Muscle of arm (tissue), 14 donors: ENCODE measurements at places on chromosomes 5 and 9. TPM values are rescaled to one million over a fixed set of nuclear protein-coding genes. Genes with fewer than 3 reads are reported as not detected.

DNA sequence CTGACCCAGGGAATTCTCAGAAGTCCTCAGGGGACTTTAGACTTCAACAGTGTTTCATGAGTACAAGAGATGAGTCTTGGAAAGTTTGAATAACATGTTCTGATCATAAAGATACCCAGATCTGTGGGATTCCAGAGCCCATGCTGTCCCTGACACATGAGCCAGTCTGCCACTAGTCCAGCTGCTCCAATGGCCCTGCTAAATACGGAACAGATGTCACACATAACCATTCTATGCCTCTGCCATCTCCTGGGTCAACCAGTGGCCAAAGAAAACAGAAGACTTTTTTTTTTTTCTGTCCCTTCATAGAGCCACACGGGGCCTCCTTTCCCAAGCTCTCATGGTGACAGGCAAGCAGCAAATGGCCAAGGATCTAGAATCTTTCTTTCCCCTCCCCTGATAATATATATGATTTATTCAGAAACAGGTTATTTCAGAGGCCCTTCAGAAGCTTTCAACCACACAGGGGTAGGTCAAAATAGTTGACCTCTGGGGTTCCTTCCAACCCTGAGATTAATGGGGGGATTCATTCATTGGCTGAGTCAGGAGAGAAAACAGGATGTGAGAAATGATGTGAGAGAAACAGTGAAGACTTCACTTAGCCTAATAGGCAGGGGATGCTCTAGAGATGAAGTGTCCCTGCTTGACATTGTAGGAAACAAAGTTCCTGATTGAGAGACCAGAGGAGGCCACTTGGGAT is 367.7 kb downstream of the CDK5RAP2 start:
- no peak for DNase-seq

DNA sequence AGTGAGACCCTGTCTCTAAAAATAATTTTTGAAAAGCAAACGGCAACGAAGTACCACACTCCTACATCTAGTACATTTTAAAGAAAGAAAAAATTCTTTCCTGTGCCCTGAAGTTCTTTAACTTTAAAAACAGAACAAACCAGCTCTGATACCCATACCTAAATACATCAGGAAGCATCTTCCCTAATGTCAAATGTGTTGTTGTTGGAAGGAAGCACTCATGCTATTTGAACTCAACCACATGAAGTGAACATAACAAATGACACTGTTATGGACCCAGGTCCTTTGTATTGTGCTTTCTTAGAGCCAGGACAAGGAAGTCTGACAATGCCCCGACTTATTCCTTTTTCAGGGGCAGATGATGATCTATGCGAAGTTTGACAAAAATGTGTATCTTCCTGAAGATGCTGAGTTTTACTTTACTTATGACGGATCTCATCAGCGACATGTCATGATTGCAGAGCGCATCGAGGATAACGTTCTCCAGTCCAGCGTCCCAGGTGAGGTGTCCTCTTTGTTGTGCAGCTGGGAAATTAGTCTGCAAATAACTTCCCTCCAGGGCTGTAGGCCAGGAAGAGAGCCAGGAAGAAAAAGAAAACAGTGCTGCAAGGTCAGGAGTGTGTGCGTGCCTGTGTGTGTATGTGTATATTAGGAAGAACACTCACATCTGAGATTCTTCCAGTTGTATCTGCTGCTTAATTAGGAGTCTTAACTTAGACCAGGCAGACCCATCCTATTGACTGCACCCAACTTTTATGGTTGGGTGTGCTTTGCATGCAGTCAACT is 123.7 kb downstream of the ARHGEF28 start:
- no peak for DNase-seq

DNA sequence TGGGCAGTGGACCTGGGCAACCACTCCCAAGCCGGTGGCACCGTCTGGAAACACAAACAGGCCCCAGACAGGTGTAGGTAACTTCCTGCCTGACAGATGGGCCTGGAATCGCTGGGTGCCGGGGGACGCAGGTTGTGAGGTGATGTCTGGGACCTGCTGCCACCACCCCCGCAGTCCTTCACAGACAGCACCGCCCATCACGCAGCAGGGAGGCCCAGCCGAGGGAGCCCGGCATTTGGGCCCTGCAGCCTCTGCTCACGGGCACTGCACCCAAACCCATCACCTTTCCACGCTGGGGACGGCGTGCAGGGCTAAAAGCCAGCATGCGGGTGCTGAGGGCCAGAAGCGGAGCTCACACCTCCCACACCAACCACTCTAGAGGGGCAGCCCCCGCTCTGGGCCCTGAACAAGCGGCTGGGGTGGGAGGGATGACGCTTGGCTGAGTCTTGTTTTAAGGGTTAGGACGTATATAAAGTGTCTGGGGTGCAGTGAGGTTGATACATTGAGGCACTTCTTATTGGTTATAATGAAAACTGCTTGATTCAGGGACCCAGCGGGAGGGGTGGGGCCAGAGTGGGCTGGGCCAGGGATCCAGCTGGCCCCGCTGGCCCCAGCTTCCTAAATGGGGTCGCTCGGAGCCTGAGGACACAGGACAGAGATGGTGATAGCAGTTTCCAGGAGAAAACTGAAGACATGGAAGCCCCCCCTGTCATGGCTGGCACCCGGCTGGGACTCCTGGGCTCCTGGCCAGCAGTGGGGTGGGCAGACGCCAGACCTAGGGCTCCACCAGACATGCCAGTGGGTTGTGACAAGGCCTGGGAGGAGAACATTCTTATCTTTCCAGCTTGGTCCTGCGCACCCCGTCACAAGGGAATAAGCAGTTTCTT is 11.3 kb downstream of the MYMK start:
- no peak for DNase-seq

DNA sequence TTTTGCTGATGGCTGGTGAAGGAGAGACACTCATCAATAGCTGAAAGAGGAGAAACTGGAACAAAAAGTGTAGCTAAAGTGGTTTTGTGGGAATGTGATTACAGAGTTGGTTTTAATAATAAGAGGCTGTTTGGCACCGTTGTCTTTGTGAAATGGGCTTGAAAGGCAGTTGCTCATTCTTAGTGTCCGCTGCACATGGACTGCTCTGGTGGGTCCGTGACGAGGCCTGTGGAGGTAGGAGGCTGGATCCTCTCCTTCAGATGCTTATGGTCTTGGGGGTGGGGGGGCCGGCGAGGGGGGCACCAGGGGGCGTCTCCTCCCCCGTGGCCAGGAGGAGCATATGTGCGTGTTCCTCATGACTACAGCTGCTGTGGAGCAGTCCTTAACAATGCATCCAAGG is 29.8 kb downstream of the FUBP3 start:
- DNase-seq = no peak

DNA sequence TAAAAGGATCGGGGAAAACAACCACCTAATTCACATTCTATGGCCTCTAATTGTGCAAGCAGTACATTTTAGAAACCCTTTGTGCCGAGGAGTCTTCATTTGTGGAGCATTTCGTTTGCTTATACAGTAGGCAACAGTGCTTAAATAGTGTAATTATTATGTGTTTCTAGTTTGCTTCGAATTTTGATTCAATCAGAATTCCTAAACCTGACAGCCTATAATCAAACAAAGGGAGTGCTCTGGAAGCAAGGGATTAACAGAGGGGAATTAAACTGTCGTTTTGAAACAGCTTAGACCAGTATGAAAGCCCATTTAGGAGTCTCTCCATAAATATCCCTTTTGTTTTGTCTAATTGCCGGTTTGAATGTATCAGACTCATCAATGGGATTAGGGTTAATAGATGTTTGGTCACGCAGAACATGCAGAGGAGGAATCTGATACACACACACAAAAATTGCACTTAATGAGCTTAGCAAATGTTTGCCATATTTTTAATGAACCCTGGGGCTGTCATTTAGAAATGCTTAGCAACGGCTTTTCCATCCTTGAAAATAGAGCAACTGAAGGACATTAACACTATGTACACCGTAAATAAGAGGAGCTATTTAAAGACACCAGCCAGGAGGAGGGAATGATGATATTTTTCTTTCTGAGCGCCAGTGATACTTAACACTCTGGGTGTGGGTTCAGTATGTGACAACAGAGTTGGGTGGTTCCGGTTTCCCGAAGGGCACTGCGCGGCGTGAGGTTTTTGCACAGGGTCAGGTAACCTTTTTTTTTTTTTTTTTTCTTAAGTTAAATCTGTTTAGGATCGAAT is 404.7 kb downstream of the TLE4 start:
- DNase-seq = no peak

- DNase-seq = no peak
Observed at GRCh38 chr5:40436535-40437237, 243.0 kb upstream of the PTGER4 start.

The PLPP7 gene
- polyA plus RNA-seq = 37.6 TPM

The SEC61B gene
- 64.0 TPM for polyA plus RNA-seq

The F2RL2 gene
- 2.1 TPM for polyA plus RNA-seq

The EEIG1 gene
- 29.6 TPM for polyA plus RNA-seq

The CDKN2B-AS1 gene
- not detected for polyA plus RNA-seq

The ZNF618 gene
- polyA plus RNA-seq = 13.0 TPM

The CTNNA1 gene
- polyA plus RNA-seq = 279 TPM
